Activated T-cell treated with anti-CD3 and anti-CD28 coated beads for 1 hour (primary cell): ENCODE measurements at places on chromosomes 13 and 19.

DNA sequence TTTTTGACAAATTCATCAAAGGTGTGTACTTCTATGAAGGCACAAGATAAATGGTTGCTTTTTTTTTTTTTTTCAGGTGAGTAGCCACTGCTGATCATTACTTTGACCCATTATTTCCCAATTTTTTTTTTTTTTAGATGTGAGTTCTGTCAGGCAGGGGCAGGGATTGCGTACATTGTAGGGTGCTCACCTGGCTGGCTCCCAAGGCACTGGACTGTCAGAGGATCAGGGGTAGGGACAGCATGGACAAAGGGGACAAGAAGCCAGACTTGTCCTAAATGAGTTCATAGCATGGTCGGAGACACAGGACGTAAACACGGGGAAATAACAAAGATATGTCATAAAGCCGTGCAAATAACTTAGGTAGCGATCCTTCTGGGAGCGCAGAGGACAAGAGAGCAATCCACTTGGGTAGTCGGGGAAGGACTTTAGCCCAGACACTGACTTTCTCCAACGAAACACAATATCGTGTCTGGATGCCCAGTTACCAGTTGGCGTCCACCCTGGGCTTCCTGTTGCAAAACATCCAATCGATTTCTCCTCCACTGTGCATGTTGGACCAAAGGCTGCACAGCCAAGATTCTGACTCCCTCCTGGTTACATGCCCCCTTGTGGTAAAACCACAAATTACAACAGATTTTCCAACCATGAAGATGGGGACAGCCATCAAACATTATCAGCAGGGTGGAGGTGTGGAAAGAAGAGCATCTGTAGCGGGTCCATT, 27.5 kb upstream of the KATNAL1 start:
- DNase-seq: no peak

DNA sequence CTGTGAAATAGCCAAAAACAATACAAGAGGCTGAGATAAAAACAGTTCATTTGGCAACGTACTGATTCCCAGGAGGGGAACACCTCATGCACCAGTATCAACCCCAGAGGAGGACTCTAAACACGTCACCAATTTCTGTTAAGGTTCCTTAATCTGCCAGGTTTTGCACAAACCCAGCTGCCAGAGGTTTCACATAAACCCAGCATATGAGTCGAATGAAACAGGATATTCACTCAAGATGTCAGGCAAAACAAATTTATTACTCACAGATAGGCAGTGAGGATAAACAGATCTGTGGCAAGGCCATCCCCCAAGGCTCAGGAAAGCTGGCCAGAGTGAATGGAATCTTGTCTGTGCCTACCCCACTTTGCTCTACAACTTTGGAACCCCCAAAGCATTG, 210.9 kb downstream of the GPC5 start:
- DNase-seq: no peak

GRCh38 chr13:91248249-91248648, 99.2 kb upstream of the MIR17HG start:
- DNase-seq: no peak

DNA sequence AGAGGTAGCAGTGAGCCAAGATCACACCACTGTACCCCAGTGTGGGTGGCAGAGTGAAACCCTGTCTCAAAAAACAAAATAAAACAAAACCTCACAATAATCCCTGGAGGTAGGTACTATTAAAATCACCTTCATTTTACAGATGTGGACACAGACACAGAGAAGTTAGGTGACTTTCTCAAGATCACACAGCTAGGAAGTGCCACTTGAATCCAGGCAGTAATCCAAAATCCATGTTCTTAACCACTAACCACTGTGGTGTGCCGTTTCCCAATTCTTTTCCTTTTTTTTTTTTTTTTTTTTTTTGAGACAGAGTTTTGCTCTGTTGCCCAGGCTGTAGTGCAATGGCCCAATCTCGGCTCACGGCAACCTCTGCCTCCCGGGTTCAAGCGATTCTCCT, 9.0 kb downstream of the PPP1R14A start:
- no peak for DNase-seq

- no peak for DNase-seq
These were observed 22.8 kb downstream of the RASA3 start for GRCh38 chr13:114109641-114110041.

GRCh38 chr13:102395174-102395573, 6.7 kb downstream of the FGF14 start:
- DNase-seq: no peak

DNA sequence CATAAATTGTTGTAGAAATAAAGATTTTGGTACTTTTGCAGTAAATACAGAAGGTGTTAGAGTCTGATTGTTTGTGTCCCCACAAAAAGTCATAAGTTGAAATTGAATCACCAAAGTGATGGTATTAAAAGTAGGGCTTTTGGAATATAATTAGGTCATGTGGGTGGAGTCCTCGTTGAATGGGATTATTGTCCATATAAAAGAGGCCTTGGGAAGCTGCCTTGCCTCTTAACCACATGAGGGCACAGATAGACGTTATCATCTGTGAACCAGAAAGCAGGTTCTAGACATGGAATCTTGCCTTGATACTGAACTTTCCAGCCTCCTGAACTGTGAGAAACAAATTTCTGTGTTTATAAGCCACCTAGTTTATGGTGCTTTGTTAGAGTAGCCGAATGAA, 186.8 kb downstream of the PRR20E start:
- DNase-seq: no peak

DNA sequence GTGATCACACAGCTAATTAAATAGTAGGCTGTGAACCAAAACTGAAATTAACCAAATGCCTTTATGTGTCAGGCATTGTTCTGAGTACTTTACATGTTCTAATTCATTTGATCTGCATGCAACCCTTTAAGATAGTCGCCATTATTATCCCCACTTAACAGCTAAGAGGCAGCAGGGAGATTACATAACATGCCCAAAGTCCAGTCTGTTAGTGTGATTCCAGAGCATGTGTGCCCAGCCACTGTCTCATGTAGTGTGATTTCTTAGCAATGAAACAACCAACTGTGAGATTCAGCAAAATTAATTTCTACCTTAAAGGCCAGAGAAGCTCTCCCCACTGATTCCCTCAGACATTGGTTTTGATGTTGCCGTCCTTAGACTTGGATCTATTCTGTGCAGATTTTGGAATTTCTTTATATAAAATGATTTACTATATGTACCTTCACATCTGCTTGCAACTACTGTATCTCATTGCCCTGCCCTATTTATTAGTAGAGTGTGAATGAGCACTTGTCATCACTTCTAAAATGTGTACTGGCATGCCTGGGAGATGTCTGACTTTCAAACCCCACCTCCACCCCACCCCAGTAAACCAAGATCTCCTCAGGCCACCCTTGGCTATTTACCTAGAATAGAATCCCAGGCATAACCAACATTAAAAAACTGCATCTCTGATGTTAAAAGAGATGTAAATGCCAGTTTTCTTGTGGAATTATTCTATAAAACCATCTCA, 41.2 kb downstream of the POLR1D start:
- no peak for DNase-seq

- no peak for DNase-seq
These were observed 40.0 kb upstream of the F7 start for GRCh38 chr13:113065406-113066141.

GRCh38 chr13:58472483-58472882, 840.9 kb downstream of the PCDH17 start:
- no peak for DNase-seq

DNA sequence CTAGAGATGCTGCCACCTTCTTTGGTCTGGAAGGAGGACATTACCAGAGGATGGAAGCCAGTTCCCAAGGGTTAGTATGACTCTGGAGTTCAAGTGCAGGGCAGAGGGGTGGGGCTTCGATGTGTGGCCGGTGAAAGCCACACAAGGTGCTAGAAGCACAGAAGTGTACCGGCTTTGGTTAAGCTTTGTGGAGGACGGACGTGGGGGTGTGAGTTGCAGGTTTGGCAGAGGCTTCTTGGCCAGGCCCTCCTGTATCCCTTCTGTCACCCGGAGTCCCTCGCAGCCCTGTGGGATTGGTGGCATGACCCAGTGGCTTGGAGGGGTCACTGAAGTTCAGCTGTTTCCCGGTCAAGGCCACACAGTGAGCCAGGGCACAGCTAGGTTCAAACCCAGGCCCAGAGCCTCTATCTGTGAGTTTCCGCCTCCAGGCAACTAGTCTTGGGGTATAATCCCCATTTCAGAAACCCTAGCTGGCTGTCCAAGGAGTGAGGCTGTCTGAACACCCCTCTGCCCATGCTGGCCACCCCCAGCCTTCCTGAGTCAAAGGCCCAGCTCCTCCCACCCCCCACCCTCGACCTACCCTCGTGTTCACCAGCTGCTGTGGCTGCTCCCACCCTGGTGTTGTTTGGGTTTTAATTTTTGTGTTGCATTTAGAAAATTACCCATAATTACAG, 4.6 kb upstream of the SSBP4 start:
- DNase-seq: no peak

GRCh38 chr19:12314553-12314952, 18.9 kb downstream of the ZNF563 start:
- no peak for DNase-seq

DNA sequence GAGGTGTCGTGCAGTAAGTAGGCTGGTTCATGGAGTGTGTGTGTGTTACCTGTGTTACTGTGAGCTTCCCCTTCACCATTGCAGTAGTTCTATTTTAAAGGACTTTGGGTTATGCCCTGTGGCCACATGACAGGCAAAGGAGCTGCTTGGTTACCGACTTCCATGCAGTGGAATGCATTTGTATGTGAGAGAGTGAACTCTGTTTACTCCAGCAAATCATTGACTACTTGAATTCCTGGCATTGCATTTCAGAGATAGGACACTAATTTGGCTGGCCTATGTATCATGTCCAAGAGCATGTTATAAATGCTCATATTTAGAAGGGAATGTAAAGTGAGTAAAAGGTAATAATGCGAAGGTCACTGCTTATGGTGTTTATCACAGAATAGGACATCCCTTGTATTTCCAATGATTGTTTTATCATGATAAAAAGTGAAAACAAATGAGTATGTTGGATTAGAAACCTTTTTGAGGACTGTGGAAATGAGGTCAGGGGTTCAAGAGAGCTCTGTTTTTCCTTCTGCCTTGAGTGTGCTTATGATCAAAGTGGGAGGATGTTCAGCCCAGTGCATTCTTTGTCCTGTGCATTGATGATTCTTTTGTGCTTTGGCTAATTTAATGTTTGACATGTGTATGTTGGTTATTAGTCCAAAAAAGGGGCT, 156.5 kb downstream of the LMO7 start:
- no peak for DNase-seq

DNA sequence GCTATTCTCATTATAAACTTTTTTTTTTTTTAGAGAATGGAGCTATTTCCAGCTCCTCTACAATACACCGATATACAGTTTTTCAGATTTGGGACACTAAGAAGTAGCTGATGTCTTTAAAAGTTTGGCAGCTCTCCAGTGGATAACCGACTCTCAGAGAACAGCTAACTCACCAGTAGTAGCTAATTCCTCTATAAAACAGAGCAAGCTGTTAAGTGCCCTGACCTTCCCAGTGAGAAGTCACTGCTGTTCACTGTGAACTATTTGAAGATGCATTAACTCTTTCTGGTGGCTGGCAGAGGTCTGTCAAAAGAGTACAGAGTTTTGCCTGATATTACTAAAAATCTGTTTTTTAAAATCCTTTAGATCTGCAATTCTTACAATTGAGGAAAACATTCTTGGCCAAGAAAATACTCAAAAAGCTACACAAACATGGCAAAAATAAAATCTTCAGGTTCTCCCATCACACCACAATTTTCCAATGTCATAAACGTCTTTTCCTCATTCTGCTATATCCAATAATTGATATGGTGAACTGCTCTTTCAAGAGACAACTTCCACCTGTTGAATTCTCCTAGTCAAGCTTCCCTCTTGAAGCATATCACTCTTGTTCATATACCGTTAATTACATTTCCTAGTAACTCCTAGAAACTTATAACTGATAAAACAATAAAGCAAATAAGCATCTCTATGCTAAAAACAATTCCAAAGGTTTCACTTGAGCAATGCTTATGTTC, 44.2 kb downstream of the TBC1D4 start:
- DNase-seq: no peak

GRCh38 chr19:4844348-4845179, 13.1 kb upstream of the TICAM1 start:
- DNase-seq: no peak

- DNase-seq: no peak
These were observed 450.5 kb downstream of the KLF12 start for GRCh38 chr13:73683746-73684145.

DNA sequence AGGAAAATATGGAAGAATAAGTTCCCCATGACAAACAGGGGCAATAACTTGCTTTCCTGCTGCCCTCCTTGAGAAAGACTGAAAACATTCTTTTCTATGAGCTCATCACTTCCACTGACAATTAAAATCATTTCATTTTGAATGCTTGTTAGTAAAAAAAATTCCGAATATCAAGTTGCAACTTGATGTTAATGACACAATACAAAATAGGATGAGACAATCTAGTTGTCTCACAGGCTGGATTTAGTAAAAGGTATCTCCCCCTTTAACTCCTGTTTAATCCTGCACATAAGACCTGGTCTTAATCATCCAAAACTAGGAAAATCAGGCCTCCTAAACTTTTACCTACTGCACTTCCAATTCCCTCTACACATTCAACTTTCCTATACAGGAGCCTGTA, 24.7 kb downstream of the IRS2 start:
- DNase-seq: no peak

DNA sequence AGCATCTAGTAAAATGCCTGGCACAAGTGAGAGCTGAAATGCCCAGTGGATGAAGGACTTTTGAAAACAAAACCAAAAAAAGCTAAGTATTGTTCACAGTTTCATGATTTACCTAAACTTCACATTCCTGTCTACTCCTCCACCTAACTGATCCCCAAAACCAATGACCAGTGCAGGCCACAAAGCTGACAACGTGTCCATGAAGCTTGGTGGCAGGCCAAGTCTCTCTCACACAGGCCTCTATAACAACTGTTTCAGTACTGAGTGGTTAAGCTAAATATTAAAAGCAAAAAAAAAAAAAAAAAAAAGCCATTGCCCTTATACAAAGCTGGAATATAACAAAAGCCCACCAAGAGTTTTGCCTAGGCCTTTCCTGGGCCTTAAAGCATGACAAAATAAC, 36.4 kb downstream of the STK24 start:
- no peak for DNase-seq

DNA sequence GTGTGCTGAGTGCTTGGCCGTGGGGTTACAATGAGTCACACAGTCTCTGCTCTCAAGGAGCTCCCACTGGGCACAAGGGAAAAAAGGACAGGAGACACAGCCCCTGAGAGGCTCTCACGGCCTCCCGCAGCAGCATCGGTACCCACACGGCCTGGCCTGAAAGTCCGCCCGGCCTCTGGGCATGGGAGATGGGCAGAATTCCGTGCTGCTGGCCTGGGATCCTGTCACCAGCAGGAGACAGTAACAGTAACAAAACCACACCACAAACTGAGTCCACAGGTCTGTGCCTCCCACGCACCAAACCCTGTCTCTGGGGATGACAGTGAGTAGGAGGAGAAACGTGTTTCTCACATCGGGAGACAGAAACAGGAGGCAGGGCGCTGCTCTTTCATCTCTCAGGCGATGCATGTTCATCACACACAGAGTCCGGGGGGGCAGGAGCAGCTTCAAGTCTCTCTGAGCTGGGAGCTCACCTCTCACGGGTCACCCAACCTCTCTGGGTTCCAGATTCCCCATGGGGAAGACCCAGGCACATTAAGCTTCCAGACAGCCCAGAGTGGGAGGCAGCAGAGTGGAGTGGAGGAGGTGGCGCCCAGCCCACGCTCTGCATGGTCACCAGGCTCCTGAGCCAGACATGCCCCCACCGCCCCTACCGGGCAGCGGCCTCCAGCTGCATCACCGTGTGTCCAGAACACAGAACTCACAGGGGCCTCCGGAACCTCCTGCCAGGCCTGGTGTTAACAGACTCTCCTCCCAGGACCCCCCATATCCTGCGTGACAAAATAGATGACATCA, 124.7 kb upstream of the VSTM2B start:
- DNase-seq: no peak

- DNase-seq: no peak
These were observed 4.5 kb upstream of the OLFM2 start for GRCh38 chr19:9940778-9941177.
